DMS79 (cell line): ENCODE measurements at places on chromosomes 7 and 10.

GRCh38 chr7:112160771-112161150, 45.4 kb downstream of the DOCK4 start:
- no peak for DNase-seq

- DNase-seq = no peak
Observed at GRCh38 chr7:91630581-91631380, 249.7 kb downstream of the MTERF1 start.

DNA sequence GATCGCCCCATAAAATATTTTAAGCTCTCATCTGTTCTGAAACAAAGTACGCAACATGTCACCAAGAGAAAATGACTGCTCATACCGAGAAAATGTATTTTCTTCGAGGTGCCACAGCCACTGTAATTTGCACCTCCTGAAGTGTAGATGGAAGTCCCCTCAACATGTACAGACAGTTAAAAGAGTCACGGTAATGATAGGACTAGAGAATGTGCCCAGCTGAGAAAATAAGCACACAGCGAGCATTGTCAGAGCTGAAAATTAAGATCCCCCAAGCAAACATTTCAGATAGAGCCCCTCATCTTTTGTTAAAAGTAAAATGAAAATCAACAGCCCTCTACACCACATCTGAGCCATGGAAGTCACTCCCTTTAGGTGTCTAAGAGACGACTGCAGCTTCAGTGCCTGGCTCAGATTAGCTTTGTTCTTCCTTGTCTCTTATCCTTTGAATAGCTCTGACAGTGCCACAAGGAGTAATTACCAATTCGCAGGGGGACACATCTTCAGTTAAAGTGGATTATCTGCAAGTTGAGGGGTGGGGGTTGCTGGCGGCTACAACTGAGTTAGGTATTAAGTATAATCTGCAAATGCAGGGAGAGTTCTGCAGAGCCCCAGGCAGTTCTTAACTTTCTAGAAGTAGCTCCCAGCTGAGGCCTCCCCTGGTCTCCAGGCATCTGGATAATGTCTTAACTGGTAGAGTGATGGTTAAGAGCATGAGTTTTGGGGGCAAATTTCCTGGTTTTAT, 222.7 kb upstream of the C7orf33 start:
- DNase-seq = no peak

DNA sequence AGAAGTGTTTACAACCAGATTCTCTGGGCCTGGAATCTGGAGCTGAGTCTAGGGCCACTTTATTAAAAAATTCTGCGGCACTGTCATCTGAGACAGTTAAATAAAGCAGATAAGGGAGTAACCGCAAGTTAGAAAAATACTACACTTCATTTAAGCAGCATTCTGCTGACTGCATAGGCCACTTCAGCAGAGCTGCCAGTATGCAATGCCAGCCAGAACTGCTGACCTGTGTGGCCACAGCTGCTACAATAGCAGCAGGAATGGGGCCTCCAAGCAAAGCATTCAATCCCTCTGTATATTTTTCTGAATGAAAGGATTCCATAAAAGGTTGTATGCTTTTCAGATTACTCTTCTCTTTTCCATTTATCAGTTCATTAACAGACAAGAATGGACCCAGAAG, 136.0 kb downstream of the COL28A1 start:
- no peak for DNase-seq

DNA sequence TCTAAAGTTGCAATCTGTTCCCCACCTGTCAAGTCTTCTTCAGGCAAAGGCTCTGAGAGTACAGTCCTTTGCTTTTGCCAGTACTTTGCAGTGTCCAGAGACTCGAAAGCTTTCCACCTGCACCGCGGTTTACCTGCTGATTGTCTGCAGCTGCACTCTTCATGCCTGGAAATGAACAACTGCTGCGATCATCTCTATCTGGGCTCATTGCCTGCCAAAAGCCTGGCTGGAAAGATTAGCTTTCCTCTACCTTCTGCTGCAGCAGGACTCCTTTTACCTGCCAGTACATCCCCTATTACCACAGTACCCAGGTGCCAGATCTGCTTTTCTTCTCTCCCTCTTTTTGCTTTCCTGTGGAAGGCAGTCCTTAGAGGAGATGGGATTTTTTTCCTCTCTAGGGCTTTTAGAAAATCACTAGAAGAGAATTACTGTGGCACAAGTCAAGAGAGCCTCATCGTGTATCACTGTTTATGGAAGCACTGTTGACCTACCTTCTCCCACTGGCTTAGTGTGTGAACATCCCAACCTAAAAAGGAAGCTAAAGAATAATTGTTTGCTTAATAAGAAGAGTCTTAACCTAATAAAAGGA, 2.2 kb downstream of the STRIP2 start:
- no peak for DNase-seq

DNA sequence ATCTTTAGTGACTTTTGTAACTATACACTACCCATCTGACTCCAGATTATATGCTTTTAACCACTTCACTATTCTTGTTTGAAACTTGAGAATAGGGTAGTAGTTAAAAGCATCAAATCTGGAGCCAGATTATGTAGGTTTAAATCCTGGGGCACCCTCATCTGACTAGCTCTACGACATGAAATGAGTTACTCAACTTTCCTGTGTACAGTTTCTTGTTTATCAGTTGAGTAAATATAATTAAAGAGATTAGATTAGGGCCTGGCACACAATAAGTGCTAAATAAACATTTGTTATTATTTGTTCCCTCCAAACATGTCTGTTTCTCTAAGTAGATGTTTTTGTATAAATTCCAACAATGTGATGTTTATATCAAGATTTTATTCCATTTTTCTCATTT, 485.3 kb upstream of the LRRTM3 start:
- no peak for DNase-seq

DNA sequence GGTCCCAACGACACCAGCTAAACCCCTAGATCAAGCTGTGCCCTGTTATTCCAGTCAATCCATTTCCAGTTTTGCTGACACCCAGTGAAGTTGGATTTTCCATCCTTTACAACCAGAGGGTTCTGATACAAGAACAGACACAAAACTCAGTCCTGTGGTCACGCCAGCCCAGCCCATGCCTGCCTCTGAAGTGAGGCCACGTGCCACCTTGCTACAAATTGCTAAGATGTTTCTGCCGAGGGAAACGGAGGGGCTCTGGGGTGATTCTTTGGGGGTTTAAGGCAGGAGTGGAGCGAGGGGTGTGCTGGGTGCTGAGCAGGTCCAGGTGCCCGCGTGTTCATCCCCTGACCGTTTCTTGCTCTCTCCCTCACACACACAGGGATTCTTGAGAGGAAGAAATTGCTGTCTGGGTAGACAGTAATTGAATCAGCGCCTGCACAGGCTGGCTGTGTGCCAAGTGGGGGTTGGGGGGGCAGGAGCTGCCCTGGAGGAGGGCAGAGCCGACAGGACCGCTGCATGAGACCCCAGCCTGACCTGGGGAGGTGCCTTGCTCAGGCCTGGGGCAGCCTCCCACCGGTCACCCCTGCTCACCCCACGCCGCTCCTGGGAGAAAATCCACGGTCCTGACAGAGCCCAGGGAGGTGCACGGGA, 38.1 kb downstream of the ADAP1 start:
- peak; percentile 26 for DNase-seq

DNA sequence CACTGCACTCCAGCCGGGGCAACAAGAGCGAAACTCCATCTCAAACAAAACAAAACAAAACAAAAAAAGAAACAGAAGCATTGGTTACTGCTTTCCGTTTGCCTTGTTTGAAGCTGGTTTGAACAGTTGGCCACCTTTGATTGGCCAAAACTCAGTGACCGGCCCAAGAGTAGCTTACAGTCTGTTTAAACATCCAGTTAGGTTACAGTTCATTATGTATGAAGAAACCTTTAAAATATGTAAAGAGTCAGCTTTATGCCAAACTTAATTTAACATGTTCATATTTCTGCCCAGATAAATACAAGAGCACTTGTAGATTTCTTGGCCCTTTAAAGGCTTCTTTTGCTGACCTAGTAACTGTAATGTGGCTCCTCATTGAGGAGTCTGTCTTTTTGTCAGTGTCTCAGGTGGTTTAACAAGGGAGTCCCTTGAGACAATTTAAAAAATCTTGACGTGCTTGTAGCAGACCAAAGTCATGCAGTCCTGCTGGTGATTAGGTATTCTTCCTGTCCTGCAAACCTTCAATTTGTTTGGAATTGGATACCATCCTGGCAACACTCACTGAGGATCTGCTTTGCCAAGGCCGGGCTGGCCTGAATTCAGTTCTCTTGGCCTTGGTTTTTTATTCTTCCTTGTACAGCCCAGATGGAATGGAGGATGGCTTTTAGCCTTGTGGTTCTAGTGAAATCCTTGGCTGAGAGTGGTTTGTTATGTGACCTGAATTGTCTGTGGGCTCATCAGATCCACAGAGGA, 128.9 kb downstream of the PLXDC2 start:
- DNase-seq = no peak

DNA sequence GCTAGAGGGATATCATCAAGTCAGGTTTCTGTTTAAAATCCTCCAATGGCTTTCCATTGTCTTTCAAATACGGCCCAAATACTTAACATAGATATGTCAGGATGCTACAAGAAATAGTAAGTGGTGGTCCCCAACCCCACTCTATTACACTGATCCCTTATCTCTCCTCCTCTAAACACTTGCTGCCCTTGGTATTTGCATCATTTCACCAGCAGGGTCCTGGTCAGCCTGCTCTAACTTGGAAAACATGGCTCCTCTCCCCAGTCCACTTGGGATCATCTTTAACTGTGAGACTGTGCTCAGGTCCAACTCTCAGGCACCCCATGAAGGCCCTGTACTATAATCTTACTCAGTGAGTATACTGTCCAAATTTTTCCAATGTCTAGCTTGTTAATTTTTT, 53.8 kb upstream of the GSAP start:
- DNase-seq = no peak

DNA sequence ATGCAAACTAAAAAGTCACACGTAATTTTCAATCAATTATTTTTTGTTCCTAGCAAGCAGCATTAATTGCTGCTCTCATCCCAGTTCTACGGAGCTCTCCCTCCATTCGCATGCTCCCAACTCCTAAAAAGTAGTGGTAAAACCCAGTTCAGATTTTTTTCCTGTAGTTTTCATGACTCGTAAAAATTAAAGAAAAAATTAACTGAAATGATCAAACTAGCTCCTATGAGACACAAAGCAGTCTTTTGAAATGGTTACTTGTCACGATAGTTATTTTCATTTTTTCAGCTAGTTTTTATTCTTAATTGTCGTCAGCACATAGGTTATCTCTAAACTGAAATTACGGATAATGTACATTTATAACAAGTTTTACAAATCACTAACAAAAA, 1.8 kb downstream of the HNRNPA2B1 start:
- DNase-seq = no peak

- DNase-seq = no peak
Observed at GRCh38 chr10:108049668-108050067, 885.2 kb upstream of the SORCS1 start.
